NCI-H187 treated with DMSO at 0.1 percent for 48 hours (cell line): ENCODE measurements at places on chromosomes 13 and 19.

- DNase-seq = no peak
Observed at GRCh38 chr13:113816254-113816929, 47.5 kb downstream of the GAS6 start.

DNA sequence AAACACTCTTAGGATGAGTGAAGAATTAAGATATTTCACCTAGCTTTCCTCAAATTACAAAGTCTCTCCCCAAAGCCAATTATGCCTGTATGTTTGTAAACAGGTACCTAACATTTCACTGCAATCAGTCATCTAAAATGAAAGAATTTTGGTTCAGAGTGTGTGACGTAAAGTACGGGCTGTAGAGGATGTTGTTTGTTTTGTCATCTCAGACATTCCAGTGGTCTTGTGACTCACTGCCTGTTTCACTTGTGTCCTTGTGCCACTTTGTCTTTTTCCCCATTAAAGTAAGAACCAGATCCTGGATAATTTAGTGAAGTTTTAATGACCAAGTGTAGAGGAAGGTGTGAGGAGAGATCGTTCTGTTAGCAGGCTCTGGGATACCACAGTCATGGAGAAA is 28.6 kb upstream of the EID2 start:
- DNase-seq = no peak

GRCh38 chr13:106010836-106011235 is 524.6 kb downstream of the EFNB2 start:
- DNase-seq = no peak

GRCh38 chr19:7678971-7679751 is 1.5 kb upstream of the TRAPPC5 start:
- DNase-seq = no peak

- DNase-seq = no peak
Observed at GRCh38 chr13:31870511-31870910, 131.2 kb downstream of the RXFP2 start.

DNA sequence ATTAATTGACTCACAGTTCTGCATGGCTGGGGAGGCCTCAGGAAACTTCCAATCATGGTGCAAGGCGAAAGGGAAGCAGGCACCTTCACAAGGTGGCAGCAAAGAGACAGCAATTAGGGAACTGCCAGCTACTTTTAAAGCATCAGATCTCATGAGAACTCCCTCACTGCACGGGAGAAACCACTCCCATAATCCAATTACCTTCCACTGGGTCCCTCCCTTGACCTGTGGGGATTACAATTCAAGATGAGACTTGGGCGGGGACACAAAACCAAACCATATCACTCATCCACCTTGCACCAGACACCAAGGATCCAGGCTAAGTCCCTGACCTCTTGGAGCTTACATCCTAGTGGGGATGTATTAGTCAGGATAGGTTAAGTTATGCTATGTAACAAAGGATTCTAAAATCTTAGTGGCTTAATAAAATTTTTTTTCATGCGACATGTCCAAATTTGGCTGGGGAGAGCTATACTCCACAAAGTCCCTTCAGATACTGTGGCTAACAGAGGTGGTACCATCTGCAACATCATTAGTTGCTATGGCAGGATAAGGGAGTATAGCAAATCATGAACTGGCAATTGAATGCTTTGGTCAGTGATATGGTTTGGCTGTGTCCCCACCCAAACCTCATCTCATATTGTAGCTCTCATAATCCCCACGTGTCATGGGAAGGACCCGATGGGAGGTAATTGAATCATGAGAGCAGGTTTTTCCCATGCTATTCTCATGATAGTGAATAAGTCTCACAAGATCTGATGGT is 8.3 kb upstream of the FAM187B start:
- no peak for DNase-seq

DNA sequence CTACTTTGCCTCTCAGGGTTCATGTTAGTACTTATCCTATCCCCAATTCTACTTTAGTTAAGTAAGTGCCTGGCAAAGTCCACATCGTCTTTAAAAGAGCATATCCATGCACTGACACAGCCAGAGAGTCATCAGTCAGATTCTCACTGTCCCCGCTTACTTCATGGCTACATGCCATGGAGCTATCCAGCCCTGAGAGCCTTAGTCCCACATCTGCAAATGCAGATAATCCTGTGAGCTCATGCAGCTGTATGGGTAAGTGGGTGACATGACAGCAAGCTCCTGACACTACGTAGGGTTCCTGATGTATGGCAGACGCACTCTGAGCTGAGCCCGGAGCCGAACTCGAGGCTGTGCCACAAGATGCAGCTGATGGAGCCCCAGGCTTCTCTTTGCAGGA is 661.5 kb downstream of the LIG4 start:
- no peak for DNase-seq

- no peak for DNase-seq
Observed at GRCh38 chr13:33188093-33188882, 97.3 kb downstream of the STARD13 start.

- DNase-seq = no peak
Observed at GRCh38 chr13:26526702-26527216, 30.7 kb upstream of the WASF3 start.

- no peak for DNase-seq
Observed at GRCh38 chr13:45055902-45056648, 64.2 kb upstream of the GTF2F2 start.

DNA sequence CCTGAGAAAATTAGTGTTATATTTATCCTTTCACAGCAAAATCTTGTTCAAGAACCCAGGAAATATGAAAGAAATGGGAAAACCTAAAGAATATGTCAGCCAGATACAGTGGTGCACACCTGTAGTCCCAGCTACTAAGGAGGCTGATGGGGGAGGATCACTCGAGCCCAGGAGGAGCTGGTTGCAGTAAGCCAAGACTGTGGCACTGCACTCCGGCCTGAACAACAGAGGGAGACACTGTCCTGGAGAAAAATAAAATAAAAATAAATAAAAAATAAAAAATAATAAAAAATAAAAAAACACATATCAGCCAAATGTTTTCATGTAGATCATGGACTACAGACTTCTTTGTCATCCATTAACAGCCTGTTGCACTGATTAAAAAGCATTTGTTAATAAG is 244.8 kb upstream of the KLHL1 start:
- no peak for DNase-seq
